Stimulated activated CD4-positive, alpha-beta T cell treated with anti-CD3 and anti-CD28 coated beads, TNF-alpha, amount 100 ng/mL, for 4 hours (primary cell): ENCODE measurements at places on chromosomes 1 and 21.

- DNase-seq = no peak
These were observed 13.1 kb upstream of the DMRTB1 start for GRCh38 chr1:53446051-53446450.

- DNase-seq = no peak
These were observed 2.5 kb downstream of the NCAM2 start for GRCh38 chr21:21000591-21001175.

DNA sequence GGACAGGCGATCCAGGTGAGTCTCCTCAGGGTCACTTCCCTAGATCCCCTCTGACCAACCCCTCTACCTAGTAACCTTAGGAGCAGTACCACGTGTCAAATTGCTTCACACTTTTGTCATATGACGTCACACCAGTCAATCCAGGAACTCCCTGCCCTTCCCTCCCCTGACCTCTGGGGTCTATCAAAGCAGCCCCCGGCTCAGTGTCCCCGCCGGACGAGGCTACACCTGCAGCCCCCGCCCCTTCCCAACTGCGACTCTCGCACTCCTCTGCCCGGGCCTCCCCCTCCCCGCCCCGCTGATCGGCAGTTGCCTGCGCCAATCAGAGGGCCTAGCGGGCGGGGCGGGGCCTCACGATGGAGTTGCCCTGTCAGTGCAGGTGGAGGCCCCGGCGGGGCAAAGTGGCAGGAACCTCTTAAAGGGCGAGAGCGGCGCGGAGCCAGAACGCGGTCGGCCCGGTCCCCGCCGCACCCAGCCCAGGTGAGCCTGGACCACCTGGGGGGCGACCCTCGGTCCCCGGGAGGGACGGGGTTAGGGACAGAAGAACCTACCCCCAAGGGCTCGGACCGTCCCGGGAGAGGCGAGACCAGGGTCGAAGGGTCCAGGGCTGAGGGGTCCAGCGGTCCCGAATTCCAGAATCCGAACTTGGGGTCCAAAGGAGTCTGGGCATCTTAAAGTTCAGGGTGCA lies 27.5 kb upstream of the EPB41 start:
- peak; percentile 80 for DNase-seq

DNA sequence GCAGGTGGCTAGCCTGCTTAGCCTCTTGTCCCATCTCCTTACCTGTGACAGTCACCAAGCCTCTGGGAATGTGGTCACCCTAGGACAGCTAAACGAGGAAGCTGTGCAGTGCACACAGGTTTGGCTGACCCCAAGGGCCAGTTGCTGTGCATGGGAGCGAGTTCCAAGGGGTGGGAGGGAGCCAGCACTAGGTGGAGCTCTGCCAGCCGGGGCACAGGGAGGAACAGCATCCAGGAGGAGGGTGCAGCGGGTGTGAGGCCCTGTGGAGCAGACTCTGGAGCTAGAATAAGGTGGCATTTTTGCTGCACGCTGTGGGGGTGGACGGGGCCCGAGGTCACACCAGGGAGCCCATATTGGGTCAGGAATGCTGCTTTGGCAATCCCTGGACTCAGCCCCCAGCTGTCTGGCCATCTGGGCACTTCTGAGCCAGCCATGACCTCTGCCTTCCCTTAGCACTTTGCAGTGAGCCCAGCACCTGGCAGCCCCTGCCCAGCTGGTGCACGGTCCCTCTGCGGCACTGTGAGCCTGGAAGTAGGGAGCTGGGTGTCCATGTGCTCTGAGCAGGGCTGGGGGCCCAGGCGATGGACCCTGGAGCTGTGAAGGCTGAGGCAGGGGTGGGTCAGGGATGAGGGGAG lies 8.7 kb downstream of the PDXK start:
- no peak for DNase-seq

GRCh38 chr21:30747159-30747558 lies at the start of gene KRTAP21-2:
KRTAP21-2 (minus strand) TSS chr21:30747259; CDS start chr21:30747202, 57 bp downstream.
- no peak for DNase-seq

DNA sequence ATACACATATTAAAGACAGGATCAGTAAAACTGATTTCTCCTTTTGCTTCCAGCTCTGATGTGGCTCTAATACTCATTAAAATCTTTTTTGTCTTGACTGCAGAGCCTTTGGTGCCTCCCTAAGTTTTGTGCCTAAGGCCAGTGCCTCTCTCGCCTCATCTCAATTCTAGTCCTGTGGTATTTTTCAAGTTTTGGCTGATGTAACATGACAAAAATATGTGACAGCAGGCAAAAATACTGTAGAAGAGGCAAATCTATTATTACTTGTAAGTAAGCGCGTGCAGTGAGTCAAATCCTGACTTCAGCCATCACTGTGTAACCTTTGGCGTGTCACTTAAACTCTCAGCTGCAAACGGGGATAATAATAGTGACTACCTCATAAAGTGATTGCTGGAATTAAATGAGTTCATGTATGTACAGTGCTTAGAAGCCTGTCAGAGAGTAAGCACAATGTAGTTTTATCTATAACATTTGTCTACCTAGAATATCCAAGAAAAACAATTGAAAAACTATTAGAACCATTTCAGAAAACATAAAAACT lies 74.0 kb downstream of the MAB21L3 start:
- no peak for DNase-seq

GRCh38 chr1:201515895-201516294 lies 9.0 kb upstream of the CSRP1 start:
- DNase-seq = no peak

DNA sequence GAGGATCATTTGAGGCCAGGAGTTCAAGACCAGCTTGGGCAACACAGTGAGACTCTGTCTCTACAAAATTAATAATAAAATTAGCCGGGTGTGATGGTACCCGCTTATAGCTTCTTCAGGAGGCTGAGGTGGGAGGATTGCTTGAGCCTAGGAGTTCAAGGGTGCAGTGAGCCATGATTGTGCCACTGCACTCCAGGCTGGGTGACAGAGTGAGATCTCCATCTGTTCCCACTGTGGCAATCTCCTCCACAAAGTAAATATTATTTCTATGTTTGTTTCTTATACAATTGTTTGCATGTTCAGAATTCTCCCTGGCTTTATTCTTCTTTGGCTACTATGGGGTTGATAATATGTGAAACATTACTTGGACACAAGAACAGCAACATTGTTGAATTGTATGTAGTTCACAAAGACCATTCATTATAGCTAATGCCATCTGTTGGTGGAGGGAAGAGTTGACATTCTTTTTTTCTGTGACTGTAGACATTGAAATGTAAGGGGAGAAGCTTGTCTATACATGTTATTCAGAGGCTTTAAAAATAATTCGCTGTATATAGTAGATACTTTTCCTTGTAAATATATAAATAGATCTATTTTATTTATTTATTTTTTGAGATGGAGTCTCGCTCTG lies 47.8 kb upstream of the SRSF10 start:
- DNase-seq = no peak

GRCh38 chr1:247293047-247293446 lies 37.2 kb downstream of the VN1R5 start:
- DNase-seq = no peak

- DNase-seq = no peak
These were observed 91.0 kb downstream of the SIPA1L2 start for GRCh38 chr1:232538943-232539302.

DNA sequence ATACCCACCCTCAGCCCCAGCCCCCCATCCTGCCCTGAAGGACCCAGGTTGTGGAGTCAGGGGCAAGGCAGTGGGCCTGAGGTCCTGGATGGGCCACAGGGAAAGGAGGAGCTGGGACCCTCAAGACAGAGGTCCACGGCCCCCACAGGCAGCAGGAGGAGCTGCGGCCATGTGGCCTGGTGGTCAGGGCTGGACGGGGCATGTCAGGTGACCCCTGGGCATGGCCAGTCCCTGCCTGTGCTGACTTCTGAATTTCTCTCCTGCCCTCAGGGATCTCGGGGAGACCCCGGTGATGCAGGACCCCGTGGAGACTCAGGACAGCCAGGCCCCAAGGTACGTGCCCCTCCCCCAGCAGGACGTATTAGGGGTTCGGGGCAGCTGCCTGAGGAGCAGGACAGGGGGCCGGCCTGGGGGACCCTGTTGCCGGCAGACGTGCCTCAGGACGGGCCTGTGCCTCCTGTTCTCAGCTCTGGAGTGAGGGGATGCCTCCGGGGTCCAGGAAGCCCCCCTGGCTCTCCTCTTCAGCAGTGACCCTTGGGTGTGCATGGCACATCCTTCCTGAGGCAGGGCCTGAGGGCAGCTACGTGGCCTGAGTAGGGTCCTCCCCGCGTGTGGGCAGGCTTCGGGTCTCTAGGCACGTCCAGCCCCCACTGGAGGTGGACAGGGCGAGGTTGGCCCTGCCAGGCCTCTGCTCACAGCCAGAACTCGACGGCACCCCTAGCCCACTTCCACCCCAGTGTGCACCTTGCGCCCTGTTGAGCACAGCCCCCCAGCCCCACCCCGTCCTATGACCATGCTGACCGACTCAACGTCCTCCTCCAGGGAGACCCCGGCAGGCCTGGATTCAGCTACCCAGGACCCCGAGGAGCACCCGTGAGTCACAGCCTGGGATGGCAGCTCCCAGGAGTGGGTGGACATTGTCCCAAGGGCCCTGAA lies 23.6 kb downstream of the COL6A2 start:
- DNase-seq = no peak

DNA sequence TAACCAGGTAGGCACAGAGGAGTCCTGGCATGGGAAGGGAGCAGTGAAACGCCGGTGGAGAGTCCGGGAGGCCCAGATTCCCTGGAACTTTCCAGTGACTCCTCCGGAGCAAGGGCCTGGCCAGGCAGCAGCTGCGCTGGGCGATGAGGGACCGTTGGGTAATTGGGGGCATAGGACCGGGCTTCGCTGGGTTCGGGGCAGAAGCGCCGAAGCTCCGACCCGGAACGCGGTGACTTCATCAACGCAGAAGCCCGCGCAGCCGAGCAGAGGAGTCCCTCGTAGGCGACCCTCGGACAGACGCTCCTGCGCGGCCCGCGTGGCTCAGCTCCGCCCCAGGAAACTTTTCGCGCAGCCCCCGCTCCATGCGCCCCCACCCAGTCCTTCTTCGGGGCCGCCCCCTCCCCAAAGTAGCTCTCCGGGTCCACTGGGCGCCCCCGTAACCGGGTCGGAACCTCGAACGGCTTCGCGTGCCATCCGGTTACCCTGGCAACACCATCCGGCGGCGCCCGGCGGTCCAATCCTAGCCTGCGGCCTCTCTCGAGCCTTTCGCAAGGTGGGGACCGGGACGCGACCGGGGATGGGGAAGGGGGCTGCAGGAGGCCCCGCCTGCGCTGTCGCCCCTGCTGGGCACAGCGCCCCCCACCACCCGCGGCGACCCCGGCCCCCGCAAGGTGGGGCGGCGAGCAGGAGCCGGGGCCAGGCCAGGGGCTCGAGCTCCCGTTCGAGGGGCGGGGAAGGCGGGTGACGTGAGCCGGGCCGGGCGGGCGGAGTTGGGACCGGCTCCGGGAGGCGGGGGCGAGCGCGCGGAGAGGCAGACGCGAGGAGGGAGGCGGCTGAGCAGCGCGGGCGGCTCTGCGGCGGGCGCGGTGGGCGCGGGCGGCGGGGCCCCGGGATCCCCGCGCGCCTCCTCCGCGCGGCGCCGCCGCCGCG lies at the start of gene AJAP1:
Gene AJAP1, plus strand, starts transcription at position 814 of the 930 bp plus-strand sequence. CDS start 817 bp downstream, outside the sequence.
- no peak for DNase-seq

DNA sequence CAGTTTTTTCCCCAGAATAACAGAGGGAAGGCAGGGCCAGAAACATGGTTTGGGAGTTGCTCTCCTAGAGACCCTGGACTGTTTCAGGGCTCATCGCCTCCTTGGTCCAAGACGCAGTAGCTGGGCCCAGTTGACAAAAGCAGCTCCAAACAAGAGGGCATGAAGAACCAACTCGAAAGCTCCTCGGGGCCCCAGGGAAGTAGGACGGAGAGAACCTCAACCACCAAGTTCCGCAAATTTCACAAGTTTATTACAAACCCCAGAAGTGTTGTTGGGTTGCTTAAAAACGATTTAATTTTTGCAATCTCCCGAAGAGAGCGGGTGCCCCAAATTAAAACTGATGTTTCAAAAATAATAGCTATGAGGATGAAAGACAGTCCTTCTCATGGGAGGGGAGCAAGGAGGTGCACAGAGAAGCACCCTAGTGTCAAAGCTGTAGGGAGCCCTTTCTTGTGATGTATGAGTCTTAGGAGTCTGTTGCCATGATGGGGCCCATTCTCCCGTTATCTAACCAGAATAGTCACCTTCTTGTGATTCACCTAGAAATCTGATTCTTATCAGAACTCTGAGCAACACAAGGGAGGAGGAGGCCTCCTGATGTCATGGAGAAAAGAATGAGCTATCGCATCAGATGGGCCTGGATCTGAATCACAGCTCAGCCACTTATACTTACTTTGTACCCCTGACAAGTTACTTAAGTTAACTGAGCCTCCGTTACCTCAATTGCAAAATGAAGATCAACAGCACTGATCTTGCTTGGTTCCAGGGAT lies 165.7 kb upstream of the IRF2BP2 start:
- DNase-seq = no peak

DNA sequence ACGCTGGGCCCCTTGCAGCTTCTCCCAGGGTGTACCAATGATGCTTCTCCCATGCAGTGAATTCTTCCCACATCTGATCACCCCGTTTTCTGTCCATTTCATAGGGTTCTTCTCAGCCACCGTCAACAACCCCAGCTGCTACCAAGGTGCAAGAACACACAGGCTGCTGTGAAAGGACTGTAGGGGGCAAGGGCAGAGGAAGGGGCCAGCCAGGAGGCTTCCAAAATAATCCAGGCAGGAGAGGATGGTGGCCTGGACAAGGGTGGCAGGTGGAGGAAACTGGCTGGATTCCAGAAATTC lies 113.3 kb upstream of the WNT4 start:
- no peak for DNase-seq

DNA sequence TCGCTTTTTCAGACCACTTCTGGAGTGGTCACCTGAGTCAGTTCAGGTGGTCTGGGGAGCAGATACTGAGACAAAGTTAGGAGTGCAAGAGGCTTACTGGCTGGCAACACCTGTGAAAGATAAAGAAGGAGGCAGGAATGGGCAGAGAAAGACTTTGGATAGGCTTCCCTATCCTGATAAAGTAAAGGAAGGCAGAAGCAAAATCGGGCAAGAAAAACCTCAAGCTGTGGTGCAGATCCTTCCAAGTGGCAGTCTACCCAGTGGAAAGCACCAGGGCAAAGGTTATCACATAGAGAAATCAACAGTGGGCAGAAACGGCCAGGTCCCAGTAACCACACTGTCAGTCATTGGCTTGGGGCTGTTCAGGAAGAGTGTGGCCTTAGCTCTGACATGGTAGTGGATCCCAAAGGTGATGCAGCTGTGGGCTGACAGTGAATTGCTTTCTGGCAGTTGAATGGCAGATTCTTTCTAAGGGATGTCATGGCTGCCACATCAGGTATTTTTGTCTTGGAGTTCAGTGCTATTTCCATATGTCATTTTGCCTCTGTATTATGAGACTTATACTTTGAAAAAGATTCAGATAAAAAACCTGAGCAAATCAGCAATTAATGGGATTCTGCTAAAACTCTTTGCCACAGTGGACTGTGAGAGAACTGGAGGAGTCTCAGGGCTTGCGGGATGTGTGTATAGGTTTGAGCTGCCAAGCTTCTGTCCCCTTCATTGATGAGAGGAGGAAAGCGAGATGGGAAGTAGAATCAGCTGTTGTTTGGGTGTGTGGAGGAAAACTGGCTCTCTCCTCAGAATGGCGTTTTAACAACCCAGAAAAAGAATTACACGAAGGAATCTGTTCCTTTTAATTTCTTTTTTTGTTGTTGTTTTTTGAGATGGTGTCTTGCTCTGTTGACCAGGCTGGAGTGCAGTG lies 8.1 kb upstream of the CGN start:
- no peak for DNase-seq
